ENCODE measurements at places on chromosomes 1 and 21. TPM values are rescaled to one million over a fixed set of nuclear protein-coding genes. Genes with fewer than 3 reads are reported as not detected.

The DNAI4 gene
- 3.3 TPM for total RNA-seq

The CCDC17 gene
- total RNA-seq: 3.6 TPM

The TMEM61 gene
- total RNA-seq: not detected

The TRIM17 gene
- not detected for total RNA-seq

The SLC2A1 gene
- 42.2 TPM for total RNA-seq

The SOX13 gene
- 38.0 TPM for total RNA-seq

Data from endothelial cell of umbilical vein (primary cell).